Brain microvascular endothelial cell (primary cell): ENCODE measurements at places on chromosomes 1 and 21.
A peak's percentile ranks its signal among the peaks of the same experiment; 100 is the strongest.

GRCh38 chr1:156146020-156146768 is 7.2 kb upstream of the SEMA4A start:
- DNase-seq: peak; percentile 92

DNA sequence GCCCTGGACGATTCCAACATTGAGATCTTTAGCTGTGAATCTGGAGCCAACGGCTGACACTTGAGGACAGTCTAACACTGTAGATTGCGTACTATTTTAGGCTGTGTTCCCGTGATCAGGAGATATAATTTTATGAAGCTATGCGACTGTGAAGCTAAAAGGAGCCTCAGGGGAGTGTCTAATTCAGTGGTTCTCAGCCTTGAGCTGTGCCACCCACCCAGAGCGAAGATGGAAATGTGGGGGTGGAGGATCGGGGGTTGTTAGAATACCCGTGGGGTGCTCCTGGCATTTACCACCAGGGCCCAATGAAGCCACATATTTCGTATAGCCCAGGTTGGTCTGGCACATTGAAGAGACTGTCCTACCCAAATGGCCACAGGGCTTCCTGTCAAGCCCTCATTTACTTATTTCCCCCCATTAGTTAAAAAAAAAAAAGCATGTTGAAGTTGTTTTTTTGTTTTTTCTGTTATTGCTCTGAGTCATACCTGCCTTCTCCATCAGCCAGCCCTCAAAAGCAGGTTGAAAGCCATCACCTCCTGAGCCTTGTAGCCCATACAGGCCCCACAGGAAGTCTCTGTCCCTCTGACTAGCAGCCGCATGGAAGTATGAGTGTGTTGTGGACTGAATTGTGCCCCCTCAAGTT is 141.7 kb downstream of the GALNT2 start:
- no peak for DNase-seq

- DNase-seq: peak; percentile 88
These were observed 30.4 kb downstream of the ZNF281 start for GRCh38 chr1:200379432-200379757.

GRCh38 chr1:165852871-165853270 is 25.5 kb downstream of the UCK2 start:
- no peak for DNase-seq

- no peak for DNase-seq
These were observed 257.9 kb upstream of the AJAP1 start for GRCh38 chr1:4396551-4396950.

DNA sequence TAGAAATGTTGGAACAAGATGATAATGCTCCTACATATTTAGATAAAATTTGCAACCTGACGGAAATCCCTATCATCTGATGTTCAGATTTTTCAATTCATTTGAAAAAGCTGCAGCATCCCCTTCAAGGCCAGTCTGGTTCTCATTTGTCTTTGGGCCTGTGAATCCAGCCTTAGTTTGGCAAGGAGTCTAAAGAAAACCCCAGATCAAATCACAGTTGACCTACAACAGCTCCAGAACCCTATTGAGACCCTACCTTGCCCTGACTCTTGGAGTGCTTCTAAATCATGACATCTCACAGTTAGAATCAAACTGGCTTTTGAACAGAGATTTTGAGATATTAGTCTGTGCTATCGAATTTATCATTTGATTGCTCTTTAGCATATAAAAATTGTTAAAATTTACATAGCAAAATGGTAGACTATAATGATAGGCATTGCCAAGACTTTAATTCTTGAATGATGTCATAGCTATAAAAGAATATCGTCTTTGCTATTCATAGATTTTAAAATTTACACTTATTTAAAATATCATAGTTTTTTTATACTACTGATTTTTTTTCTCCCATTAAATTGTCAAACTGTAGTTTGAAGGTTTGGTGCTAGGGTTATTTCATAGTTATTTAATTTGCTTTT is 2.2 kb downstream of the PPP2R5A start:
- DNase-seq: no peak

DNA sequence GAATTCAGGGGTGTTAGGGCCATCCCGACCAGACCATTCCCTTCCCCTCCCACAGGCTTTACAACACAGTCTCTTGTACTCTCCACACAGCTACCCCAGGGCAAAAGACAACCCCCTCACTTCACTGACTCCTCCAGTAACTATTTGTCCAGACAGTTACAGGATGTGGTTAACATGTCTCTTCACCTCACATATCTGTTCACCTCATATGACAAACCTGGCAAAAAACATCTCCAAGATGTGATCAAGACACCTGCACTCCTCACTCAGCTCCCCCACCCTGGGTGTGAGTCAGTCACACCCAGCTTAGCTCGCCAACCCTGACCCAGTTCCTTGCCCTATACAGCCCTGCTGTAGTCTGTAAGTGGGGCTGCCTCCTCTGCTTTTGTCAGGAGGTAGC is 490.5 kb upstream of the CHRM3 start:
- no peak for DNase-seq
